Stimulated activated CD4-positive, alpha-beta T cell treated with anti-CD3 and anti-CD28 coated beads, TNF-alpha, amount 100 ng/mL, for 24 hours (primary cell): ENCODE measurements at places on chromosomes 11 and 22.

- no peak for DNase-seq
Measured at GRCh38 chr11:74438681-74439080, 28.7 kb downstream of the KCNE3 start.

DNA sequence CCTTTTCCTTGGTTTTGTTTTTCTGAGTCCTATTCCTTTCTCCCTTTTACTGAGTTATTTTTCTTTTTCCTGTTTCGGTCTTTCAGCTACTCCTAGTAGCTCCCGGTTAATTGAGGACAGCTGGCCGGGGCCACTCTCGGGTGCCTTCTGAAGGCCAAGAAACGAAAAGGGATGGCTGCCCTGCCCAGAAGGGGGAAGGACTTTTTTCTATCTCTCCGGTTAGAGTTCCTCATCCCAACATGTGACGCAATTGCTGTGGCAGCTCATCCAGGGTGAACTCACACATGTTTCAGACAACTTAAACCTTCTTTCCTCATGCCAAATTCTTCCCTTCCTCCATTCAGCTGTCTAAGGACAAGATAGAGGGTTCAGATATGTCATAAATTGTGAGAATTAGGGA is 83.6 kb downstream of the PIWIL4 start:
- DNase-seq = no peak

DNA sequence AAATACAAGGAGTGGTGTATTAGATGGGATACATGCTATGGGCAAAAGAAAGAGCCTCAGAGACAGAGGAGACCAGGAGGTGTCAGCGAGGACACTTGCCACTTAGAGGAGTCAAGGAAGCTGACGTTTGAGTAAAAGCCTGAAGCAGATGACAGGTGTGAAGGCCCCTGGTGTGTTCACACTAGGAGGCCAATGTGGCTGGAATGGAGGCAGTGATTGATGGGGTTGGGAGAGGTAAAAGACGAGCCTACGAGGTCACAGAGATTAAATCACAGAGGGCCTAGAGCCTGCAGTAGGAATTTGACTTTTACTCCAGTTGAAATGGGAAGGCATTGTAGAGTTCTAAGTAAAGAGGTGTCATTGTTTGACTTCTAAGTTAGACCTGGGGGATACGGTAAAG is 12.0 kb upstream of the GDPD5 start:
- no peak for DNase-seq

DNA sequence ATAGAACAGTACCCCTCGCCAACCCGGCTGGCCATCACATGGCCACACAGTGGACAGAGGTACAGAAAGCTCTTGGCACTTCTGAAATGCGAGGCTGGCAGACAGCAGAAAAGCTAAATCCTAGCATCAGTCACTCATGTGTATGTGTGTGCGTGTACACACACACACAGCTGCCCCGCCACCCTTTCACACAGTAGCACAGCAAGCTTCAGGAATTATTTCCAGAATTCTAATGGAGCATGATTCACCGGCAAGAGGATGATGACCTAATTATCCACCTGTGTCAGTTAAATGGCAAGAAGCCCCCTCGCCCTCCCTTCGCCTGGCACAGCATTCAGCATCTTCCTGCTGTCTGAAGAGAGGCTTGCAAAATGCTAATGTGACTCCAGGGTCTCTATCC is 336.0 kb downstream of the SHANK2 start:
- no peak for DNase-seq

DNA sequence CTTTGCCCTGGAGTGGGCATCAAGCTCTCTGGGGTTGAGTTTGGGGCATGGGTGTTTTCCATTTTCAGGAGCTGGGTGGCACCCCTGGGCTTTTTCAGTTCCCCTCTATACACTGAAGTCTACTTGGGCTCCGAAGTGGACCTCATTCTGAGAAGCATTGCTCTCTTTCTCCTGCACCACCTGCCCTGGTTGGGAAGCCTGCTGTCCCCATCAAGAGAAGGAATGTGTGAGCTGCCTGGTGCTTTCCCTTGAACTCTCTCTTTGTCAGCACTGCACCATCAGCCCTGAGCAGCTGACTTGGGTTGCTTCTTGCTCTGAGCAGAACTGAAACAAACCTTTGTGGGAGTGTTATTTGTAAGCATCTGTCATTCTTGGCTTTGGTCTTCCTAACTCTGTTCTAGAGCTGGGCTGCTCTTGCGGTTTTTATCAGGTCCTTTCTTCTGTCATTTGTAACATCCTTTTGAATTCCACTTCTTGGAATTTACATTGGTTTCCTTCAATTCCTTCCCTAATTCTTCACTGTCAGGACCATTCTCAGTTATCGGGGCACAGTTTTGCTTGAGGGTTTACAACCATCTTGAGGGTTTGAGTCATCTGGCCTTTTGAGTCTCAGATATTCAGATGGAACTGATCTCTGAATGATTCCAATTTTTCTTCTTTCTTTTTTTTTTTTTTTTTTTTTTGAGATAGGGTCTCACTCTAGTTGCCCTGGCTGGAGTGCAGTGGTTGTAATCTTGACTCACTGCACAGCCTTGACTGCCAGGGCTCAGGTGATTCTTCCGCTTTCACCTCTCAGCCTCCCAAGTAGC is 20.5 kb downstream of the UBE2L3 start:
- DNase-seq = no peak

GRCh38 chr11:78840200-78840599 is 265.5 kb upstream of the NARS2 start:
- no peak for DNase-seq

- DNase-seq = no peak
Measured at GRCh38 chr22:49113758-49114157, 713.9 kb downstream of the BRD1 start.

- no peak for DNase-seq
Measured at GRCh38 chr11:95750101-95750500, 39.5 kb downstream of the FAM76B start.

DNA sequence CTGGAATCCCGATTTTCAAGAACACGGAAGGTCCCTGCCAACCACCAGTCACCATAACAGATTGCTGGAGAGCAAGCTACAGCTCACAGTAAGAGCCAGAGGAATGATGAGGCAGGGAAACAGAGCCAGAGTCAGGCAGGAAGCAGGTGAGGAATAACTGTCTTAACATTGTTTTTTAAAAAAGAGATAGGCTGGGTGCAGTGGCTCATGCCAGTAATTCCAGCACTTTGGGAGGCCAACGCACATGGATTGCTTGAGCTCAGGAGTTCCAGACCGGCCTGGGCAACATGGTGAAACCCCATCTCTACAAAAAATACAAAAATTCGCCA is 13.5 kb upstream of the CASTOR1 start:
- no peak for DNase-seq

DNA sequence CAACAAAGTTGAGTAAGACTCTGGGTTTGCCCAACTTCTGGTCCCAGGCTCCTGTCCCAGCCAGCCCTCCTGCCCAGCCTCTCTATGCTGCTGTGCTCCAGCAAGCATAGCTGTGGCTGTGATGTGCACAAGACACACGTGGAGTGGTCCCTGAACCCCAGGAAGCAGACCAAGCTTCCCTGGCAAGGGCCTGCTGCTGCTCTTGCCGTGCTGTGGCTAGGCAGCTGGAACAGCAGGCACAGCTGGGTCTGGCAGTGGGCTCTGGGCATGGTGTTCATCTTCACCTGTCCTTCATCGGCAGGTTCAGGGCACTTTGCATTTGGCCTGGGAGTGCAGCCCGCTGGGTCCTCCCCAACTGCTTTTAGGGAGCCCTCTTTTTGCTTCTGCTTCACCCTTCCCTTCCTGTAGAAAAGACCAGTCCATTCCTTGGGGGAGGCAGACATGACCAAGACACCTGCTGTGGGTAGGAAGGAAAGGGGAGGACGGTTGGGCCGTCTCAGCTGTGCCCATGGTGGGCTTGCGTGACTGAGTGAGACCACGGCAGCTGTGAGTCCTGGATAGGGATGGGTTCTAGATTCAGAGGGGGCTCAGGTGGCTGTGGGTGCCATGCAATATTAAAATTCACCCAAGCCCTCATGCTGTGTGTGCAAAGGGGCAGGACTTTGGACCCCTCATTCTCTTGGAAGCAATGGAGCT is 26.1 kb upstream of the ETS1 start:
- DNase-seq = no peak

GRCh38 chr11:109062445-109062844 is 359.5 kb upstream of the C11orf87 start:
- no peak for DNase-seq

- no peak for DNase-seq
Measured at GRCh38 chr11:60928563-60929001, 4.3 kb downstream of the TMEM132A start.

- no peak for DNase-seq
Measured at GRCh38 chr11:44305026-44305469, 4.9 kb downstream of the ALX4 start.

- DNase-seq = peak; percentile 8
Measured at GRCh38 chr22:46934746-46935491, 172.5 kb downstream of the TBC1D22A start.

GRCh38 chr22:20116376-20116950 is 559 bp downstream of the RANBP1 start:
- DNase-seq = no peak

GRCh38 chr11:96960926-96961325 is 571.1 kb downstream of the JRKL start:
- no peak for DNase-seq

GRCh38 chr11:44566952-44567875 is 1.8 kb downstream of the CD82 start:
- no peak for DNase-seq

DNA sequence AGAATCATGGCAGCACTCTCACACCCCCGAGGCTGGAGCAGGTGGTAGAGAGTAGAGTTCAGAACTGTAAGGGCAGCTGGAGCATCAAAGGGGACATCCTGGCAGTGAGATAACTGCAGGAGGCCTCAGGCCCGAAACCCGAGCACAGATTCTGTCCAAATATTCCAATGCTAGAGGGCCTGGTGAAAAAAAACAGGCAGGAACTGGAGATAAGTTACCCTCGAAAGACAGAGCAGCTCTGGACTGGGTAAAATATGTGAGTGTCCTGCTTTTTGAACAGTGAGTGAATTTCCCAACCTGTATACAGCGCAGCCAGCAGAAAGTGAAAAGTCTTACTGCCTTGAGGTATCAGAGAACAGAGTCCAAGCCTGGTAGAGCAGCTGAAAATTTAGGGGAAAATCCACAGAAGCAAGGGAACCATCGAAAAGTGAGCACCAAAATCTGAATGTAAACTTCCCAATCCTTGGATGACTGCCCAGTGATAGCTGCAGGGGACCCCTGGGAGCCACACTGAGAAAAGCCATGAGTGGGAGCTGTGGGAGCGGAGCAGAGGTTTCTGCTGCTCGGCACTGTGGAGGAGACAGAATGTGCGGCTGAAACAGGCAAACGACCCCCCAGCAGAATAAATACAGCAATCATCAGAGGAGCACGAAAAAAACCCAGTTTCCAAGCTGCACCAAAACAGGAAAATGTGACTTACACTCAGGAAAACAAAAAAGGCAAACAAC is 50.6 kb downstream of the WNT11 start:
- no peak for DNase-seq

- no peak for DNase-seq
Measured at GRCh38 chr22:49577168-49578060, 250.3 kb downstream of the BRD1 start.

- no peak for DNase-seq
Measured at GRCh38 chr22:44145544-44145943, 35.2 kb upstream of the PARVG start.

DNA sequence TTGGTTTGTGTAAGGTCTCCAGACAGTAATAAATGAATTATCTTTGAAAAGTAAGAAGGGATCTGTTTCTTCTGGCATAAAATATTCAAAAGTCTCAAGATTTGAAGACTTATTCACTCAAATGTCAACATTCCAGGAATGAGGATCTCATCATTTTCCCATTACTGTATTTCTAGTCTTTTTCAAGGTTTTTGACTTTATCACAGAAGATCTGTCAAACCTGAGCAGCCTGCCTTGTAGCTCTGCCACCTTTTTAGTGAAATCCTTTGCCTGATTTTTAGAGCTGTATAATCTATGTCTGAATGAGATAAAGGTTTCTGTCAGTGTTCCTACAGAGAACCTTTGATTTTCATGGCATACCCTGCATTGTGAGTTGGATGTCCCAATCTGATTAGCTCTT is 4.0 kb downstream of the OR51F2 start:
- no peak for DNase-seq

DNA sequence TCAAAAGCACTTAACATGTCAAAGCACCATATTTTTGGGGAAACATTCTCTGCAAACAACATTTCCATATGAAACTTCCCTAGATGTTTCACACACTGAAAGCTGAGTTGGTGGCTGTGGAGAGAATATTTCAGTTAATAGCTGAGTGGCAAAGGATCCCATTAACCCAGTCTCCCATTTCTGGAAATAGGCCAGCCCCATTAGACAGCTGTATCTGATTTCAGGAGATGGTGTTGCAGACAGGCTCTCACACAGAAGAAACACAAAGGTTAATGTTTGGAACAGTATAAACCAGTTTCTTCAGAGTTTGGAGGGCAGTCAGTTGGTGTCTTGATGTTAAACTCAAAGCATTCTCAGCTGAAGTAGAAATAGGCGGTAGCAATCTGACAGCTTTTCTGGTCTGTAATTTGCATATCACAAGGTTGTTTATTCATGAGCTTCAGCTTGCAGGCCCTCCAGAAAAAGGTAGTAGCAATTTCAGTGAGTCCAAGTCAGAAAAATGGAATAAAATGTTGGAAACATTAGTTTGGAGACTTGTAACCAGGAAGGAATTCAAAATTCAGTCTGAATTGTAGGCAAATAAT is 15.5 kb upstream of the ZBTB44 start:
- no peak for DNase-seq

- DNase-seq = no peak
Measured at GRCh38 chr22:23888615-23889401, 5.4 kb upstream of the MIF start.

DNA sequence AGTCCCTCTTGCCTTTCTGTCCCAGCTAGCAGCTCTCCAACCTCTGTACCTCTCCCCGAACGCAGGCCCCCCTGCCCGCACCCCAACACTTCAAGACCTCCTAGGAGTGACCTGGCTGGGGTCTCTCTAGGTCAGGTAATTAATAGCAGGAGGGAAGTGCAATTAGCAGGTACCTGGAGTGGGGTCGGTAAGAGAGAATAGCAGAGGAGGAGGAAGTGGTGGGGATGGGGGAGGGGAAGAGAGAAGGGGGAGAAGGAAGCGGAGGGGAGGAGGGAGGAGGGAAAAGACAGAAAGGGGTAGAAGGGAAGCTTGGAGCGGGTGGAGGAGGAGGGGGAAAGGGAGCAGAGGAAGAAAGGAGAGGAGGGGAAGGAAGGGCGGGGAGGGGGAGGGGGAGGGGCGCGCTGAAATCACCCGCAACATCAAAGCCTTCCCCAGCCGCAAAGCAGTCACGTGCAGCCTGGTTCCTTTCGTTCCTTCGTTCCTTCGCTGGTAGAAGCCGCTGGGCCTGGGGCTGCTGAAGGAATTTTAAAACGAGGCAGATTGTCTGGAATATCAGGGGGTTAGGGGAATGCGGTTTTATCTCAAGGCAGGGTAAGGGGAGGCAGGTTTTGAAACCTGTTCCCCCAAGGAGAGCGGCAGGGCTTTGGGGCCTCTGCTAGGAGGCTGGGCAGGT is 29.3 kb upstream of the TCF20 start:
- peak; percentile 22 for DNase-seq

DNA sequence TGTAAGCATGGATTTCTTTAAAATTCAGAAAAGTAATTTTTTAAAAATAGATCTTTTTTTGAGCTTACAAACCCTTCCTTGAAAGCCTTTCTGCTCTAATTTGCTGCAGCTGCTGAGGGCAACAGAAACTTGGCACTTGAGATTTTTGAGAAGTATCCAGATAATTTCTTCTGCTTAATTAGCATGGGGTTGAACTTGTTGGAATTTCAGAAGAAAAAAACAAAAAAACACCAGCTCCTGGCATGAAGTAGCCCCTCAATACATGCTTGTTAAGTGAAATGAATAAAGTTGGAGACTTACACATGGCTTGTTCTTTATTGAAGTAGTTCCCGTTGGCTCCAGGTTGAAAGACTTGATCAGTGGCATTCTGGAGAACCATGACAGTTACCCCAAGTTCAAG is 331.4 kb upstream of the RAG2 start:
- DNase-seq = no peak

GRCh38 chr22:46525389-46526243 is 11.8 kb downstream of the CELSR1 start:
- DNase-seq = no peak
